ENCODE measurements at places on chromosomes 5 and 9.

DNA sequence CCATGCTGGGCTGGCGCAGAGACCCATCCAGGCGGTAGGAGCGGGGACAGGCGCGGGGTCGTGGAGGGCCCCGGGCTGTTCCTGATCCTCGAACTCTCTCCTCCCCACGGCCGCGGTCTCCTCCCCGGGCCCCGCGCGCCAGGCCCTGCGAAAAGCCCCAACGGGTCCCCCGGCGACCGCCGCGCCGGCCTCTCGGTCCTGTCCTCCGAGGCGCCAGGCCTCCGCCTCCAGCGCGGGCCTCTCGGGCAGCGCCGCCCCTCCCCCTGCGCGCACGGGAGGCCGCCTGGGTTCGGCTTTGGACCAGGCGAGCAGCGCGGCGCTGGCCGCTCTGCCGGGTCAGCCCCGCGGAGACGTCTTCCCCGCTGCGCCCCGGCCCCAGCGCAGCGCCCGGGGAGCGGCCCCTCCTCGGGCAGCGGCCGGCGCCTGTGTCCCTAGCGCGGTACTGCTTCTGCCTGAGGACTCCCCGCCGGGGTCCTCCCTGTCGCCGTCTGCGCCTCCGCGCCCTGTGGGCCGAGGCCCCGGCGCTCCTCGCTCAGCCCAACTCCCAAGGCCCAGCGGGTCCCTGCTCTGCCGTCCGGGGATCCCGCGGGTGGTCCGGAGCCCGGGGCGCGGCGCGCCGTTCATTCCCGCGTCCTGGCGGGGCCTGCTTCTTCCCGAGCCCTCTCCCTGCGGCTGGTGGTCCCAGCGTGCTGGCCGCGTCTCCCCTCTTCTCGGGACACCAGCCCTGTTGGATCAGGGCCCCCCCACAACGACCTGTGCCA, 13.4 kb downstream of the COL23A1 start:
- no peak for DNase-seq

DNA sequence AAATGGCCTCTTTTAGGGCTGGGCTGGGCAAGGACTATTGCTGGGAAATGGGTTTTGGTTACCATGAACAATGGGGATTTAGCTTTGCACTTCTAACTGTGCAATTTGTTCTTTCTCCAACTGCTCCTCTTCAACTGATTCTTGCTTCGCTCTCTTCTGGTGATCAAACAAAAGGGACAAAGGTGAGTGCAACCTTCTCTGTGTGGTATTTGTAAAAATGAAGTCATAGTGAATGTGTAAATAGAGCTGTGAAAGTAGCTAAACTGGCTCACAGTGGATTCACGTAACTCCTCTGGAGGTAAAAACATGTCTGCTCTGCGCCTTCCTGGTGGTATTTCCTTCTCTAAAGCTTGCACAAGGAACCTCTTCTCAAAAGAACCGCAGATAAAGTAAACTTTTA, 20.9 kb upstream of the SPINK14 start:
- DNase-seq = no peak

GRCh38 chr9:34072868-34073590, 24.3 kb upstream of the UBAP2 start:
- no peak for DNase-seq

GRCh38 chr5:166772770-166773169, 1518.7 kb upstream of the WWC1 start:
- no peak for DNase-seq

GRCh38 chr5:178586396-178586795, 3.8 kb downstream of the COL23A1 start:
- no peak for DNase-seq

DNA sequence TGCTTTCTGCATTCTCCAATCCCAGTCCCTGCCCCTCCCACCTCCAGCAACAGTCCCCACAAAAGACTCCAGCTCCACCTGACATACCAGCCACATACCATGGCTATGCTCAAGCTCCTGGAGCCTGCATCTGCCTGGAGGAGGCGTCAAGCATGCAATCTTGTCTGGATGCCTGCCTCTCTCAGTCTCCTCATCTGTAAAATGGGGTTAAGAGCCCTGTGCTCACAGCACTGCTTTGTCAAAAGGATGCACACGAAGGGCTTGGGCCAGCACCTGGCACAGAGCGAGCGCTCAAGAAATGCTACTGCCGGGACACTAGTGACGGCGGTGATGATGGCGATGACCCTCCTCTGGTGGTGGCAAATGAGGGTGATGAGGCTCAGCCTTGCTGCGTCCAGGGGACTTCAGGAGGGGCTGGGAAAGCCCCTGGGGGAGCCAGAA, 202.9 kb upstream of the IER5L start:
- no peak for DNase-seq

GRCh38 chr5:150671509-150672236, 10.6 kb downstream of the MYOZ3 start:
- no peak for DNase-seq

- no peak for DNase-seq
Measured at GRCh38 chr5:92908952-92909601, 671.9 kb downstream of the NR2F1-AS1 start.

- no peak for DNase-seq
Measured at GRCh38 chr9:116604251-116604650, 82.9 kb upstream of the TRIM32 start.

- no peak for DNase-seq
Measured at GRCh38 chr5:143340891-143341685, 62.4 kb downstream of the NR3C1 start.

GRCh38 chr5:146675636-146676035, 159.6 kb upstream of the GPR151 start:
- no peak for DNase-seq

GRCh38 chr9:72113056-72113455, 36.2 kb upstream of the GDA start:
- no peak for DNase-seq

- DNase-seq = no peak
Measured at GRCh38 chr9:69097923-69098593, 62.5 kb downstream of the FXN start.

GRCh38 chr9:136700304-136700703, 12.1 kb upstream of the DIPK1B start:
- DNase-seq = no peak

DNA sequence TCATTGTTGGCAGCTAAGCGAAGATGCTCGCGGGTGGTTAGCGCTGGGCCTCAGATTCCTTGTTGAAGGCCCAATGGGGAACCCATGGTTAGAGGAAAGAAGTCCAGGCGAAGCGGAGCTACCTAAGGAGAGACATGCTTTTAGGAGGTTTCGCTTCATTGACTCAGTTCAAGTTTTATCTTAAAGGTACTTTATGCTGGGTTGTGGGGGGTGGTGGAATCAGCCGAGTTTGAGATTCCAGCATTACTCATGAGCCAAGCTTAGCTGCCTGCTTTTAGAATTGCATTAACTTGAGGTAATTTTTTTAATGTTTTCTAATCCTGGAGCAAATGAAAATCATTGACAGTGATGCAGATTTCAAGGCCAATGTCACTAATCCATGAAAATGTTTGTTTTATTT, 16.1 kb downstream of the MEGF10 start:
- DNase-seq = no peak

DNA sequence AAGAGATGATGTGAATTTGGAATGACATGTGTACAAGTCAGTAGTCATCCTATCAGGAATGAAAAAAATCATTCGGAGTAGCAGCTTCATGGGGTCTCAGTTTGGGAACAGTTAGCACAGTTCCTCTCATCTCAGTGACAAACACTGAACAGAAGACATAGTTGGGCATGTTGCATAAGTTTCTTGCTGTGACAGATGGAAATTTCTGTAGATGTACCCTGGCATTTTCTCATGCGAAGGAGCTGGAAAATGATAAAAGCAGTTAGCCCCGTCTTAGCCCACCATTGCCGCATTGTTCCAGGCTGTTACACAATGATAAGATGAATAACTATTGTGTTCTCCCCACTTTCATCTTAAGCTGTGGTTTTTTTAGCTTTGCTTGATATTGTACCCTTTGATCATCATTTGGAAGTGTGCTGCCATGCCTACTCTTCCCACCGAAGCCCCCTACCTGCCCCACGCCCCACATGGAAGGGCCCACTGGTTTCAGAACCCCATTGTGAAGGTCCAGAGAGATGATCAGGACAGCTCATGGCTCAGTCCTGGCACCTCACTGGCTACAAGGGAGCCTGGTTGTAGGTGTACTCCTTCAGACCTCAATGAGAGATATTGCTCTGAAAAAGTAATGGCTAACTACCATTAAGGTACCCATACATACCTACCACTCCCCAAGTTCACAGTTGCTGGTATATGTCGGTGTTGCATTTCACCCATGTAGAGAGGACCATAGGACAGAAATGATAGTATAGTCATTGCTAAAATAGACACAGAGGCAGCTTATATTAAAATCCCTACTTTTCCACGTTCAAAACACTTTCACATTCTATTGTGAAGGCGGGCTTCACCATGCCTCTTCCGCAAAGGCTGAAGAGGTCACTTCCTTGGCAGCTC, 38.8 kb downstream of the SFXN1 start:
- DNase-seq = no peak

DNA sequence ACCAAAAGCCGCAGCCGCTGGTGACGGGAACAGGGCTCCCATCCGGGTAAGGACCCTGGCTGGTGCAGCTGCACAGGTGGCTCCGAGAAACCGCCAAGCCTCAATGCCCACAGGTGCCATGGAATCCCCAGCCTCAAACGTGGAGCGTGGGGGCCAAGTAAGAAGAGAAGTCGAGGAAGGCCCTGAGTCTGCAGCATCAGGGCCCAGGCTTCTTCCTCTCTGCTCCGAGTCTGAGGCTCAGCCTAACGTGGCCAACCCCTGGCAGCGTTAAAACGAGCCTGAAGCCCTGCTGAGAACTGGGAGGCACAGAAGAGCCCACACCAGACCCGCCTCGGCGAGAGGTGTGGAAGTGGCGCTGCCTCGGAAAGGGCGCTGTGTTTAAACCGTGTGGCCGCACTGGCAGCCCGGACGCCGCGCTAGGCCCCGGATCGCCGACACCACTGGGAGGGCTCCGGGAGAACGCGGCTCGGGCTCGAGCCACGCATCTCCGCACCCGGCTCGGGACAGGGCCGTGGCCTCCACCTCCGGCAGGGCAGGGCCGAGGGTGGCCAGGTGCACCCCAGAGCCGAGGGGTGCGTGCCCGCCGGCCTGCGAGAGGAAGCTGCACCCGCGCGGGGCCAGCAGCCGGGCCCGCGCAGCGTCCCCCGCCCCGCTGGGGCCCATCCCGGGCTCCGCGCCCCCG, 730 bp downstream of the ZMYND19 start:
- DNase-seq = no peak

DNA sequence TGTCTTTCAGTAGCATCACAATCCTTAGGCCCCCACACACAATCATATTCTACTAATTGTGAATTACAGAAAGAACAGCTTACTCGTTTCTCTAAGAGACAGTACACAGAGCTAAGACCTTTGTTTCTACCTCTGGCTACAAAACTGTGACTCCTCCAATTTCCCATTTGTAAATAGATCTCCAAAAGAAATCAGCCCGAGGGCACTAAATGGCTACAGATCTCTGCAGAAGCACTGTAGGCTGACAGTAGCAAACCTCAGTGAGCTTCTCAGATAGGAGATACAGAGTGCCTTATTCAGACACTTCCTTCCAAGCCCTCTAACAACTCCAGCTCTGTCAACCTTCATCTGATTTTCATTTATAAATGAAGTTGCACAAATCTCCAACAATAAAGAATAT, 51.0 kb downstream of the EFNA5 start:
- DNase-seq = no peak
